ENCODE measurements at places on chromosomes 16 and 17. TPM values are rescaled to one million over a fixed set of nuclear protein-coding genes. Genes with fewer than 3 reads are reported as not detected.

DNA sequence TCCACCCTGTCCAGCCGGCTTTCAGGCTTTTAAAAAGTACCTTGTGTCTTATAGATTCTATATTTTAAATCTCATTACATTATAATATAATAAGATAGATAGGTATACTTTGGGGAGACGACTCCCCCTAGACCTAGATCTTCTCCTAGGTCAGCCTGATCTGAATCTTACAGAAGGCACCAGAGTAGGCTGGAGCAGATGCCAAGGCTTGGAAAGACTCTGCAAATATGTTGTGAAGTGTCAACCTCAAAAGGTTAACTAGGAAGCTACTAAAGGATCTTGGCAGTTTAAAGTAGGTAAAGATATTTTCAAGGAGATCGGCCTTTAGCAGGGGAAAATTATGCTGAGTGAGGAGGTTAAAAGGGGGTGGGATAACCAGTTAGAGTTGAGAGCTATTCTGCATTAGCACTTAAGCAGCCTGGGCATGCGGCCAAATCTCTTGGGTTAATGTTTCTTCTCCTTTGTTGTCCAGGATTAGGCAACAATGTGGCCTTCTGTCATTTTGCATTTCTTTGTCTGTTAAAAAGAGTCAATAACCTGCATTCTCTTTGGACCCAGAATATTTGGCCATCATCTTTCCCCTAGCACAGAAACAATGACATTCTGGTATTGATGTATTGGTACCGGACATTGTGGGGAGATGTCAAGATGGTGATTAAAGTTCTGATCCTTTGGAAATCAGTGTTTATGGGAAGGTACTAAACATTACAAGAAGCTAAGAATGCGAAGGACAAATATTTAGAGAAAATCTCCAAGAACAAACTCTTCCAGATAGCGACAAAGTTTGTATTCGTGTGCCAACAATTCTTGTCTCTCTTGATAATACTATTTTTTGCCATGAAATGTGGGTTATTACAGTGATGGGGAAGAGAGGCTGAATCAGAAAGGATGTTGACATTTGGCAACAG lies 51.2 kb upstream of the DHX40 start:
- DNase-seq, result no peak

Gene EPX
- total RNA-seq, result not detected

DNA sequence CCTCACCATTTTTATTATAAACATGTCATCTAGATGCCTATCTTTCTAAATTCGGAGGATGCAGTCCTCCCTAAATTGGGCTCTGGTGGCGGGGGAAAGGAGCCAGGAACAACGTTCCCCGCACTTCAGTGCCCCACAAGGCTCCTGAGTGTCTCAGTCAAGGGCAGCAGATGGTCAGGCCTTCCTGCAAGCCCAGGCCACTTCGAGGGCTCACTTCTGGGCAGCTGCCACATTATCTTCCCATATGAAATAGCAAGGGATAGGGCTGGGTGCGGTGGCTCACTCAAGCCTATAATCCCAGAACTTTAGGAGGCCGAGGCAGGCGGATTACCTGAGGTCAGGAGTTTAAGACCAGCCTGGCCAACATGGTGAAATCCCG lies 32.3 kb downstream of the FBXO31 start:
- no peak for DNase-seq

GRCh38 chr17:42686520-42687128 lies 4.3 kb downstream of the CNTNAP1 start:
- no peak for DNase-seq

DNA sequence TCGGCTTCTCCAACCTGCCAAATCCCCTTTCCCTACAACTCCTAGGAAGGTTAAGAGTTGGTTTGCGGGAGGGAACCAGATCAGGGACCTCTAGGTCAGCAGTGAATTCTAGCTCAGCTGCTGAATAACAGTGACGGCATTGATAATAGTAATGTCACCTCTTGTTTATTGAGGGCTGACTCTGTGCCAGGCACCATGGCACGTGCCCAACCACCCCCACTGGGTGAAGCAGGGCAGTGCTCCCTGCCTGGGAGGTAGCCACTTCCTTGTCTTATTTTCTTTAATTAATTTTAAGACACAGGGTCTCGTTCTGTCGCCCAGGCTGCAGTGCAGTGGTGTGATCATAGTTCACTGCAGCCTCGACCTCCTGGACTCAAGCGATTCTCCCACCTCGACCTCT lies 5.5 kb upstream of the PPL start:
- DNase-seq, result no peak

Gene AHSP
- not detected for total RNA-seq

- DNase-seq, result no peak
Observed at GRCh38 chr16:17526956-17527937, 56.5 kb upstream of the XYLT1 start.

DNA sequence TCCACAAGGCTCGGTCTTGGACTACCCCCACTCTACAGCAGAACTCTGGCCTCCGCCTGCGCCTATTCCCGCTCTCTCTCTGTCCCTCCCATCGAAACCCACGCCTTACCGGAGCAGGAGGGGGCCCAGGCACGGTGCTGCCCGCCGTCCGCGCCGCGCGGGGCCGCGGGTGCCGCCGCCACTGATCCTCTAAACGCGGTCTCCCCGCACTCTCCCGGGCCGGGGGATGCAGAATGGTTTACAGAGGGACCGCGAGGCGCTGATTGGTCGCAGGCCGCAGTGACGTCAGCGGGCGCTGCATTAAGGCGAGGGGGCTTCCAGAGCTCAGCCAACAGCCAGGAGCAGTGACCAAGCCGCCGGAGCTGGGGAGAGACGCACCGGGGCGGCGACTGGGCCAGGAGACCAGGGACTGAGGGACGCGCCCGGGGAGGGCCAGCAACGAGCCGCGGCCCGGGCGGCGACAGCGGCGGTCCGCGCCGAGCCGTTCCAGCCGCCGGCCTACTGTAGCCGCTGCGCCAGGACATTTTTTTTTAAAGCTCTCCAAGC lies 747 bp upstream of the LHX1 start:
- peak; percentile 21 for DNase-seq

DNA sequence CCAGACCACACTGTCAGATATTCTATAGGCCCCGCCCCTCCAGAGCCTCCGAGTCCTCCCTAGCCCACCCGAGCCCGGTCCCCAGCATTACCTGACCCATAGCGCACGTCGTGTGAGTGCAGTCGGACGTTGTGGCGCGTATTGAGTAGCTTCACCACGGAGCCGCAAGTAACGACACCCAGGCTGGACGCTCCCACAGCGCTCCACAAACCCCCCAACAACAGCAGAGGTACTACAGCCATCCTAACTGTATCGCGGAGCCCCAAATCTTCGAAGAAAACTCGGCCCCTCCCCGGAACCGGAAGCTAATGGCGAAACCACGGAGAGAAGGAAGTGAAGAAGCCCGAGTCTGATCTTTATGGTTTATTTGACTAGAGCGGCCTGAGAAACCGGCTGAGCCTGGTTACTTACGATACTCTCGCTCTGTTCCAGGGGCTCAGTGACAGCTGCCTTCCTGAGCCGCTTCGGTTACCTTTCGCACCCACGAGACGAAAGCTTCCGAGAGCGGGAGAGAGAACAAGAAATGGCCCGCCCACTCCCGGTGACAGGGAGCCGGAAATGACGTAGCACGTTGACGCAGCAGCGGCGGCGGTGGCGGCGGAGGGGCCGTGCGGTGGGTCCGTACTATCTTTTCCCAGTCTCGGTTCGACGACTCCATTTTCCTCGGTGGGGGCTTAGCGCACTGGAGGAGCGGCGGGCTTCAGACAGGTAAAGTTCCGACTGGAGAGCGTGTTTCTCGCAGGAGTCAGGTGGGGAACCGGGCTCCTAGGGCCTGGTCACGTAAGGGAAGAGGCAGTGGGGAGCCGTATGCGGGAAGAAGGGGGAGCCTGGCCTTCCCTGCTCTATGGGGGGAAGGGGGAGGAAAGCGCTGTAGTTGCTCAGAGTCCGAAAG lies at the start of the genes SDF2 and SUPT6H:
Gene SDF2 (minus strand): TSS at position 272 of the 892 bp plus-strand sequence. CDS start 30 bp downstream, at position 242.
Gene SUPT6H (plus strand): TSS at position 571 of the 892 bp plus-strand sequence. CDS start 11,197 bp downstream, outside the sequence.
- DNase-seq, result peak; percentile 97

Gene KRT12
- not detected for total RNA-seq

DNA sequence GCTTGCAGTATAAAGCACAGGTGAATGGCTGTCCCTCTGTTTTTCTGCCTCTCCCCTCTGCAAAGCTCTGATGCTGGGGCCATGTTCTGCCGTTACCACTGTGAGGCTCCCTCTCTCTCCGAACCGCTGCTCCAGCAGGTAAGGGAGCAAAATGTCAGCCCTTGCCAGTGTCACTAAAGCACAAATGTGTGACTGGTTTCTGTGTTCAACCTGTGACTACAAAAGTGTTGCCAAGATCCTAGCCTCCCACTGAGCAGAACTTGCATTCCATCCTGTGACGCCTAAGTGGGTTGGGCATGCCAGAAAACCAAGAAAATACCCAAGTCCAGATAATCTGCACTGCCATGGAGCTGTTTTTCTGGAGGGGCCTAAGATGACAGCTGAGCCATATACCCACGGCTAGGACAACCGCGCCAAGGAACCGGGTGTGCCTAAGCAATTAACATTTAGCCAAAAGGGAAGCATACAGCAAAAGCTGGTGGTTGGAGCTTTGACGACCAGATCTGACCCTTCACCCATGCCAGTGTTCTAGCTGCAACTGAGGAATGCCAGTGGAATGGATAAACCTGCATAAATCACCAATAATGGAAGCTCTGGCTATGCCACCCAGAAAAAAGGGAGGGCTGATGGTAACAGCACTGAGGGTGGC lies 35.0 kb downstream of the PSME3IP1 start:
- no peak for DNase-seq

- no peak for DNase-seq
Observed at GRCh38 chr16:12132290-12132689, 155.8 kb downstream of the SNX29 start.

GRCh38 chr16:54459509-54460262 lies 173.1 kb upstream of the IRX3 start:
- DNase-seq, result no peak

GRCh38 chr16:5642011-5642410 lies 544.4 kb upstream of the EEF2KMT start:
- DNase-seq, result no peak

DNA sequence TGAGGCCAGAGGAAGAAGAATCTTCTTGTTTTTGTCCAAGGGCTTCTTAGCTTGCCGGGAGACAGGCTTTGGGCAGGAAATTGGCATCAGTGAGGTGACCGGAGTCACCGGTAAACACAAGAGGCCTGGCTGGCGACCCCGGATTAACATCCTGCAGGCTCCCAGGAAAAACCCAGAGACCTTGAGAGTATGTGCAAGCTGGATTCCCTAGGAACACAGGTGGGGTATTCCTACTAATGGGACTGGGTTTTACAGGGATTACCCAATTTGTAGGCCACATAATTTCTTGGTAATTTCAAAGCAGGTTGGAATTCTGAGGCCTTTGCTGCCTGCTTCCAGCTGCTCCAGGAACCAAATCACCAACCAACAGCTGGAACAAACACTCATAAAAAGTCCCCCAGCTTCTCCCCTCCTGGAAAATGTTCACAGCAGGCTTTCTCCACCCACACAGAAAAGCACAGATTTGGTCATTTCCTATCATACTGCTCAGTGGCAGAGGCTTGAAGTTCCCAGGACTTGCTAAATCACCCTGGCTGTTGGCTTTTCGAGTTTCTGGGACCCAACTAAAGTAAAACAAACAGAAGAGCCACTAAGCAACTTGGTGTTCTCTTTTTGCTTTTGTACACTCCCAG lies 258.8 kb downstream of the IRF8 start:
- no peak for DNase-seq

- no peak for DNase-seq
Observed at GRCh38 chr17:29722411-29723198, 99.9 kb upstream of the CORO6 start.

Gene FSCN2
- 0.95 TPM for total RNA-seq

- DNase-seq, result peak; percentile 59
Observed at GRCh38 chr17:36849871-36850348, 87.4 kb upstream of the LHX1 start.

- no peak for DNase-seq
Observed at GRCh38 chr16:80500116-80500859, 40.5 kb upstream of the DYNLRB2 start.

DNA sequence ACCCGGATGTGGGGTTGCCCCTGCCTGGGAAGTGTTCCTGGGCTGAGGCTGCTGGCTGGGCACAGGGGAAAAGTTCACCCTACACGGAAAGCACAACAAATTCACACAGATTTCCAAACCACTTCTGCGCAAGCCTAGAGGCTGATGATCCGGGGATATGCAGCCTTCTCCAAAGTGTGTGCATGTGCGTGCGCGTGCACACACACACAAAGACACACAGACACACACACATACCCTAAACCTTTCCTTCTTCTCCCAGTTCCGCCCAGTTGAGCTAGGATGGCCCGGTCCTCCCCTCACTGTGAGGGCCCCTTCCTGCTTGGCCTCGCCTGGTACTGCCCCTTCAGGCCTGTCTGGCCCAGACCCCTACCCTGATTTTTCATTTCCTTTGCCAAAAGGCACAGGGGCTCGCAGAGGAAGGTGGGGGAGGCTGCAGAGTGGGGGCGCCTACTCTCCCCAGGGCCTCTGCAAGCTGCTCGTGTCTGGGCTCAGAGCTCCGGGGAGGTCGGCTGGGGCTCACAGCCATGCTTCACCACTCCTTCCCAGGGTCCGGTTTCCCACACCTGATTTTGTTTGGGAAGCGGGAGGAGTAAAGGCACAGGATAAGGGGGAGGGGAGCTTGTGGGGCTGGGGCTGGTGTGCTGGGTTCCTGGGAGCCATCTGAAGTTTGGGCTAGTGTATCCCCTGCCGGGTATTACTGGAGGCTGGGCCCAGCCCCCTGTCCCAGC lies 144.7 kb downstream of the ENGASE start:
- no peak for DNase-seq

DNA sequence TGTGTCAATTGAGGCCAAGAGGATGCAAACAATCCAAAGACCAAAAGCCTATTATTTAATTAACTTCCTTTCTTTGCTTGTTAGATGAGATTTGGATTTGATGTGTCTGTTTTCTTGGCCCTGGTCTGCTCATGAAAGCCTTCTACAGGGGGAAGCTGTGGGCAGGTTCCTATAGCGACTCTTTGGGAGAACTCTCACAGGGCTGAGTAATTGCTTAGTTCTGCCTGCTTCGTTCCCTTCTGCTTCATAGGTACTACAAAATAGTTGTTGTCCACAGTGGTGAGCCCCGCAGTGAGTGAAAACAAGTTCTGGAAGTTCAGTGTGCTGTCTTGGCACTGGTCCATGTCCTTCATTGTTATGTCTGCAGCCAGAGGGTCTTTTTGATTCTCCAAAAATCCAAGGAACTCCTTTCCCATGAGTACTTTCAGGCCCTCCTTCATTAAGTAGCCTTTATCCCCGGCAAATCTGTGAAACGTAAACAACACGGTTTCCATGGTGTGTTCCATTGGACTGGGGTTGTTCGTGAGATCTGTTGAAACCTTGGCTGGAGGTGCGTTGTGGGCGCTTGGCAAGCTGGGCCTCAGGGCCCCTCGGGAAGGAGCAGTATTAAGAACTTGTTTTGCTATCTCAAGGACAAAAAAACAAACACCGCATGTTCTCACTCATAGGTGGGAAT lies 30.0 kb upstream of the ANKRD40CL start:
- DNase-seq, result no peak

Gene CCL17
- total RNA-seq, result 7.4 TPM
